Stimulated activated CD8-positive, alpha-beta memory T cell treated with anti-CD3 and anti-CD28 coated beads, Interleukin-4, amount 100 ng/mL, for 4 hours (primary cell): ENCODE measurements at places on chromosomes 2 and 18.

GRCh38 chr2:210170196-210170445 lies 1.1 kb downstream of the KANSL1L start:
- DNase-seq = no peak

DNA sequence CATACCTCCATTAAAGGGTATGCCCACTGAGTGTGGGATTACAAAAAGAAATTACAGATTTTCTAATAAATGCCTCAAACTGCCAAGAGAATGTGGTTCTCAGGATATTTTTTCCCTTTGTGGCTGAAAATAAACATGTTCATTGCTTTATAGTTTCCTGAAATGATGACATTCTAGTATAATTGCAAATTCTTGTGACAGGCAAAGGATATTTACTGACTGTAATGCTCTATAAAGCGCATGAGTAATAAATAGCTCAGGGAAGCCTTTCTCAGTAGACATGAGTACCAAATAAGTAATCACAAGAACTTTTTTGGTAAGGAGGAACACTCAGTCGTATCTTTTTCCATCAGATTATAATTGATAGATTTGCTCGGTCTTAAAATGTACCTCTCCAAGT lies 72.3 kb downstream of the FTCDNL1 start:
- no peak for DNase-seq

DNA sequence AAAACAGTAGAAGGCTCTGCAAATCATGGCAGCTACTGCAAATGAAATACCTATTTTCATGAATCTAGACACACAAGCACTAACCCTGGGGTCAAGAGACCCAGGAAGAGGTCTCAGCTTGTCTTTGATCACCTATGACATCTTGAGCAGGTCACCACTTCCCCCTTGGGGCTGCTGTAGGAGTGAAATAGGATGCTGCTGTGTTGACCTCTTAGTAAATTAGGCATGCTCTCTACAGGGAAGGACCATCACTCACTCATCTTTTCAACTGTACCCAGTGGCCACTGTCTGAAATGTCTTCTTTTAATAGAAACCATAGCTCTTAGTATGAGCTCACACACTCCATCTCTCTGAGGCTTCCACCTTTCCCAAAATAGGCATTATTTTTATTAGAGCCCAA lies 83.8 kb downstream of the NCK2 start:
- no peak for DNase-seq

DNA sequence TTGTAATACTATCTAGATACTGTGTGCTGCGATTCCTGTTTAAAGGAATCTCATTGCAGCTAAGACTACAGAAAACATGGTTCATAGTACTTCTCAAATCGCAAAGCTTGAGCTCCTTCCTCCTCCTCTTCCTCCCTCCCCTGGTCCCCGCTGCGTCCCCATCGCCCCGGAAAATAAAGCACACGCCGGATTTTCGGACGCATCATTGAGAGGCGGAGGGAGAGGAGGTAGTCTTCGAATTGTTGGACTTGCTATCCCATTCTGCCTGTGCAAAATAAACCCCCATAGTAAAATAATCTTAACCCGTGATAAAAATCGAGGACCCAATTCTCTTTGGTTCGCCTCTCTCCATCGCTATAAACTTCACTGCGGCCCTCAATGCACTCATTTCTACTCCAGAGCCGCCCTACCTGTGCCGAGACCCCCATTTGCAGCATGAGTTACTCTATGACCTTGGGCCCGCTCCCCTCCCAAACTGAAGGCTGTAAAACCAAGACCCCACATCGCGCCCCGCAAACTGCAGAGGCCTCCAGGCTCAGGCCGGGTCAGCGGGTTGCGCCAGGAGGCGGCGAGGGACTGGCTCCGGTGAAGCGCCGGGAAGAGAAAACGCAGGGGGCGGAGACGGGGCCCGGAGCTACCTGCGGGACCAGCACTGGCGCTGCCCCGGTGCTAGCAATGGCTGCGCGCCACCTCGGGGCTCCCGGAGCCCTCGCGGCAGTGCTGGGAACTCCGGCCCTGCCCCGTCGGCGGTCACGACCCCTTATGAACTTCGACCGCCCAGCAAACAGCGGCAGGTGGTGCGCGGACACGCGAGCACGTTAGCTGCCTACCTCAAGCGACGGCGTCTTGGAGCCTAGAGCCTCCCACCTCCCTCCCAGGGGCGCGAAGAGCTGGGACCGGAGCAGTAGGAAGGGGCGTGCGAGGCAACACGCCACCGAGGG lies 649 bp downstream of the ESCO1 start:
- no peak for DNase-seq

DNA sequence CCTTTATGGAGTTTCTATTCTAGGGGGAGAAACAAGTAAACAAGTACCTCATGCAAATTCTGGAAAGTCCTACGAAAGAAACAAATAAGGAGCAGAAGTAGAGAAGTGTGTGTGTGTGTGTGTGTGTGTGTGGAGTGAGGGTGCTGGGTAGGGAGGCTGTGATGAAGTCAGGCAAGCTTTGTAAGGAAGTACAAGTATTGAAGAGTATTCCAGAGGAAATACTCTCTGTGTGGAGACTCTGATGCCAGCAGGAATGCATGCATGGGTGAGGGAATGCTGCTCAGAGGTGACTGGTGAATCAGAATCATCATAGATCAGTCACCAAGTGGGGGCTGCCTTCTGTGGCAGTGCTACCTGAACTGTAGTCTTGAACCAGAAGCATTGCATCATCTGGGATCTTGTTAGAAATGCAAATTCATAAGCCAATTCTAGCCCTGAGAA lies 34.5 kb downstream of the SLC4A3 start:
- no peak for DNase-seq

DNA sequence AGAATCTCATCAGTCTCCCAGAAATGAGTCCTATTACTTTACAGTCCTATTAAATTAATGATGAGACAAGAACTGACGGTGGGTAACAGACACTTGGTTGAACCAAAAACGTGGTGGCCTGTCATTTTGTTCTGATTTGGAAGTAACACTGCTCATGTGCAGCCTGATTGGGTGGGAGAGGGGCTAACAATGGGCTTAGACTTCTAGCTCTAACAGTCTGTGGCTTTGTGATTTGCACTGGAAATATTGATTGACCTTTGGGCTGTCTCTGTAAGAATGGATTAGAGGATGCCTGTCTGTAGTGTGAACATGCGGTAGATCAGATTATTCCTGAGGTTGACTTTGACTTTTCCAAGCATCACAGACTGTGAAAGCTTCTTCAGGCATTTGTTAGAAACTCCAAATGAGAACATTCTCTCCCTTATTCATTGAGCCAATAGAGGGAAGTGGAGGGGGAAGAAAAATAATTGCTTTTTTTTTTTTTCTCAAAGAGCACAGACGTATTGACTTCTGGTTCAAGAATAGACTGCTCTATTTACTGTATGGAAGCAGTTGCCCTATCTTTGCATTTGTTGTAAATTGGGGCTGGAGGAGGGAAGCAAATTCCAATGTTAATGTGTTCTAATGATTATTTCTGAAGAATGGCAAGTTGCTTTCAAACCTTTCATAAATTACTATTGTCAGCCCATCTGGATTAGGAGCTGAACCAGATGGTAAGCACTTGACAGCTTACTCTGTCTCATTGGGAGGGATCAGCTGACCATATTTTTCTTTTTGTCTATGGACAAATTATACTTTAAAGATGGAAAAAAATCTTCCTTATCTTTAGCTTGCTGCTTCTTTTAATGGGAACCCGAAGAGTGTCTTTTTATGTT lies 85.8 kb upstream of the TTN start:
- no peak for DNase-seq

DNA sequence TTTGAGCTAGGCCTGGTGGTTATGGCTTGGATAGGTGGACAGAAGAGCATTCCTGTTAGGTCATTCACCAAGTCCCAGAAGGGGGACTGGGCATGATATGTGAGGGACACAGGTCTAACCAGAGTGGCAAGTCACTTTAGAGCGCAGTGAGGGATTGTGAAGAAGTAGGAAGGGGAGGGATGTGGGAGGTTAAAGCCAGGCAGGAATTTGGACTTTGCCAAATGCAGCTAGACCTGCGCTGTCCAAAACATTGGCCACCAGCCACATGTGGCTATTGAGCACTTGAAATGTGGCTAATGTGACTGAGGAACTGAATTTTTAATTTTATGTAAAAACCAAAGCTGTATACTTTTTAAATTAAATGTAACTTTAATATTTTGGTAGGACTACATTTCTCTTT lies 23.7 kb downstream of the GCKR start:
- DNase-seq = no peak

DNA sequence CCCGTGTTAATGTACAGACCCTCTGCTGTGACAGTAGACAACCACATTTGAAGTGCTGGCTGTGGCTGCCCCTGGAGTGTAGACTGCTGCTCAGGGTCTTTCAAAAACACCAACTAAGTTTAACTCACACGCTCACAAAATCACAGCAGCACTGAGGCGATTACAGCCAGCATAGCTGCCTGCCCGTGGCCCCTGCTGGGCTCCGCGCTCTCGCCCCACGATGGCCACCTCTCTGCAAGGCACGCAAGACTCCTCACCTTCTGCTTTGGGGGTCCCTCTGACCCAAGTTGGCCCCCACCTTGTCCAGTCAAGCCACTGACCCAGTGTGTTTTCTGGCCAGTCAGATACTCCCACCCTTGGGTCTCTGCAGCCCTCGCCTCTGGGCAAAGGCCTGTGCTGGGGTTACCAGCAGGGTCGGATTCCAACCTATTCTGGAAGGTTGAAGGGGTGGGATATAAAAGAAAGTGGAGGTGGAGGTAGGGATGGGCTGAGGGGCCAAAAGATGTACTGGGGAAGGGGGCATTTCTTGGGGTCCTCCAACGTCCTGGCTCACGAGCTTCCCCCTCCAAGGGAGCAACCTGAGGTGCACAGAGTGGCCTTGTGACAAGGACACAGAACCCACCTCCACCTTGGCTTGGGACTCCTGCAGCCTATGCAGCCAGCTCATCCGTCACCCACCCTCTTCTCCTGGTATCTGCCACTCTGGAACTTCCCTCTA lies 2.9 kb upstream of the B3GNT7 start:
- no peak for DNase-seq

DNA sequence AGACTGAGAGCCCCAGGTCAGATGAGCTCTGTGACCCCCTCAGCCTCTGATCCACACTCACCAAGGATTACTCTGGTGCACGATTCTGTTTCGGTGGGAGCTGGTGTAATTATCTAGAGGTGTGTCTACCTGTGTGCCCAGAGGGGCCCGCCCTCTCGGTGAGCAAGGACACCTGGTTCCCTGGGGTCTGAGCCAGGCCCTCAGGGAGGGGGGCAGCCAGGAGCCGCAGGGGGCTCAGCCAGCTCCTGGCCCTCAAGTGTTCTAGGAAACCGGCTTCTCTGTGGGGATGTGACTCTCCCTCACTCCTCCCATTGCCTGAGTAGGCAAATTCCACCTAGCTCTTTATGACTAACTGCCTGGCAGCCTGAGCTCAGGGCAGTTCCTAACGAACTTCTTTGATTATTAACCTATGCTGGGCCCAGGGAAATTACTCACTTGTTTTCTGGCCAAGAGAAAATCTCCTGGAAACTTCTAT lies 17.4 kb downstream of the AGAP1 start:
- DNase-seq = no peak

GRCh38 chr18:21196426-21196825 lies 45.6 kb upstream of the GREB1L start:
- no peak for DNase-seq

- DNase-seq = no peak
Measured at GRCh38 chr18:37698508-37699040, 133.0 kb upstream of the CELF4 start.

DNA sequence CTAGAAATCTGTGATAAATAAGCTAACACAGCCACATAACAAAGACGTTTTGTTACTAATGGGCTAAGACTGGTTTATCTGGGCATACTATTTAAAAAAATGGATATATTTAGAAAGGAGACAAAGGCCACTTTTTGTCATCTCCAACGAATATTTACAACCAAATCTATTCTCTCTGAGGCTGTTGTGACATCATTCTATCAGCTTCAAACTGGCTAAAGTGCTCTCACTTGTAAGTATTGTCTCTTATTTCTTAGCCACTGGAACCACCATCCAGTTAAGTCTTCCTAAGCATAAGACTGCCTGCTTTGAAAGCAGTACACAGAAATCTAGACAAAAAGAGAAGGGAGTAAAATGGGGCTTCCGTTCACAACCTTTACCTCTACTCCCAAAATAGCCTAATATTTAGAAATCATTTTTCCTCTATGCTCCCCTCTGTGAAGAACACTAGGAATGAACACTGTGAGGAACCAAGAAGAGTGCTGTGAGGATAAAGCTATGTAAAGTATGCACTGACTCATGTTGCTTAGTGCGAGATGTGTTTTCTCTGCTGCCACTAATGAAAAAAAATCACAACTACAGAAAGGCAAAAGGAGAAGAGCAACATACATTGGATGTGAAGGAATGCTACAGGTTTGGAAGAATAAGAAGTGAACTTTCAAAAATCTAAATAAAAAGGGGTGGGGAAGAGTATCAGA lies 264.1 kb downstream of the EXOC6B start:
- DNase-seq = no peak
